ENCODE measurements at places on chromosomes 6 and 20.

DNA sequence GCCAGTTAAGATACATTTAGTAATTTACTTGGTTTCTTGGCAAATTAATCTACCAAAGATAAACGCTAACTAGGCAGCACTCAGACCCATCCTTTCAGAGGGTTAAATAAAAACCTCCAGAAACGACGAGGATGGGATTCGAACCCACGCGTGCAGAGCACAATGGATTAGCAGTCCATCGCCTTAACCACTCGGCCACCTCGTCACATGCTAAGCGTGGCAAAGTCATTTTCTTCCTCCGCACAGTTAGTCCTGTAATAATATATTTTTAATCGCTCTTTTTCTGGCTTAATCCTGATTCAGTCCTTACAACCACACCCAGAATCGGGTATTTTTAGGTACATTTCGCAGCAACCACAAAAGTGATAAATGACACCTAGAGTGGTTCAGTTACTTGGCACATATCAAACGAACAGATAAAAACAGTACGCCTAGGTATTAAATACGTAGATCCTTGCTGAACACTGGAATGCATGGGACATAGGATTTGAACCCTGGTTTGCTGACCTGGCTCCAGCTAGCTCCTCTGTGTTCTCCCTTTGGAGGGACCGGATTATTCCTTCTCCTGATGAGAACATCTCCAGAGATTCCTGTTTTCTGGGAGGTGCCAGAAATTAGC, 71.6 kb downstream of the GPX5 start:
- peak; percentile 69 for DNase-seq

GRCh38 chr6:148776321-148777308, 29.8 kb downstream of the UST start:
- no peak for DNase-seq

- no peak for DNase-seq
Measured at GRCh38 chr20:14055127-14055742, 59.9 kb downstream of the MACROD2 start.

GRCh38 chr20:23513164-23513563, 22.2 kb downstream of the CST8 start:
- DNase-seq: no peak

DNA sequence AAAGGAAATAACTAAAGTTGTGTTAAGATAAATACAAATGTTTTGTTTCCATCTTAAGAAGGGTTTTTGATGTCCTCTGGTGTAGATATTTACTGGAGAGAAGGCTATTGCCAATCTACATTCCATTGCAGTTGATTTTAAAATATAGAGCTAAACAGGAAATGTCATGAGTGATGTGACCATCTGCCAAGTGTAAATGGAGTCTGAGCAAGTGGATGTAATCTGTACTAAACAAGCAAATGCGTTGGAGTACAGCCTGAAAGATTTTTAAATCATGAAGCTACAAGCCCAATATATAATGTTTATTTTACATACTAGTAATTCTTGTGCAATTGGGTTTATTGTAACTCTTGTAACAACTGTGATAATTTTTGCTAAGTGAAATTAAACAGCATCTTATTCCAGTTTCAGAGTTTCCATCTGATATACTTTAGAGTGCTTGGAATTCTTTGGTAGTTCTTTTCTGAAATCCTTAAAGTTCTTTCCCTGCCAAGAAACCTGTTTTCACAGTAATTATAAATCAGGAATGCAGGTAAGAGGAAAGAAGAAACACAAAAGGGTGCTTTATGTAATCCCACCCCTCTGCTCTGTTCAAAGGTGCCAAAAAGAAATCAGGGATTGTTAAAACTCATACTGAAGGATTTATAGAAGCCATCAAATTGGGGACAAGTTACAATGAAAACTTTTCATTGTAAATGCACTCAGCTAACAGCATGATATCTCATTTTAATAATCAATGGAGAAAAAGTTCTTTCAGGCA, 47.2 kb upstream of the FLRT3 start:
- no peak for DNase-seq

DNA sequence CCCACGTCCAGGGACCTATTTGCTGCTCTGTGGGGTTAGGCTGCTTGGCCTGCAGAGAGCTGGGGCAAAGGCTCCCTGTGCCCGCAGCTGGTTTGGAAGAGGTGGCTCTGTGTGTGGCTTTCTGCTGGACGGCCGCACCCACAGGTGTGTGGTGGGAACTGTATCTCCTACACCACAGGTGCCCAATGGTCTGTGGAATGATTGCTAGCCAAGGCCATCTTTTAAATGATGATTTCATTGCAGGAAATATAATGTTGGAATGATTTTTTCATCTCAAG, 178.4 kb downstream of the DLL1 start:
- no peak for DNase-seq

GRCh38 chr6:72328775-72329174, 293.1 kb upstream of the KCNQ5 start:
- no peak for DNase-seq

Measured in activated T-cell treated with anti-CD3 and anti-CD28 coated beads, Interleukin-2, amount 50 U/mL, for 48 hours (primary cell).